Right kidney (tissue), 9 donors: ENCODE measurements at places on chromosomes 2 and 18.
A peak's percentile ranks its signal among the peaks of the same experiment; 100 is the strongest.

DNA sequence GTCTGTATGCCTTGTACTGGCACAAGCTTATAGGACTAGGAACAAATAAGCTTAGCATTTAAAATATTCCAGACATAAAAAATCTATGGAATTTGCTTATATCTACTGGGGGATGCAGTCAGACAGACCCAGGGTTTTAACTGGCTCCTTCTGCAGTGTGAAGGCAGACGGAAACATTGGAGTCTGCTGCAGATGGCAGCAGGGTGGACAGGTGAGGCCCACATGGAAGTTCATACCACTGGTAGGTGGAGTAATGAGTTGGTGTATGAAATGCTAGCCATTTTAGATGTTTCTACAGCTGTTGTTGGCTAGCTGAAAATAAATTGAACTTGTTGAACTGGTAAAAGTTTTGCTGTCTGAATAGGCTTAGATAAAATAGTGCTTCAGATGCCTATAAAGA is 17.7 kb downstream of the SPTBN1 start:
- DNase-seq: no peak

- DNase-seq: no peak
Observed at GRCh38 chr2:32522770-32523169, 105.1 kb upstream of the TTC27 start.

GRCh38 chr2:27705851-27706622 is 42.3 kb downstream of the SLC4A1AP start:
- DNase-seq: no peak

DNA sequence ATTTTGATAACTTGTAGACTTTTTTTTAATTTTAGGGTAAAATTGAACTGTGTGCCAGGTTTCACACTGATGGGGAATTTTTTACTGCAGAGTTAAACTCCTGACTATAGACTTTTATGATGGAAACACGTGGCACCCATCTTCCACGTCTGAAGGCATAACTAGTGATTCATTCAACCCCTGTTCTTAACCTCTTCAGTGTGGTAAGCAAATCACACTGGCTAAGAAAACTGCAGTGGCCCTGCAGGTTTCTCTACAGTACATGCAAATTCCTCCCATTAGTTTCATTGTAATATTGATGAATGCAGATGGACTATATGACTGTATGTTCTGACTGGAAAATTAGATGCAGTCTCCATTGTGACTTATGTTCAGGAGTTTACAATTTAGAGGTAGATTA is 47.2 kb downstream of the SMAD4 start:
- no peak for DNase-seq

- DNase-seq: no peak
Observed at GRCh38 chr2:218192902-218193430, 24.0 kb upstream of the ARPC2 start.

GRCh38 chr2:154911729-154912128 is 213.2 kb downstream of the KCNJ3 start:
- DNase-seq: no peak

DNA sequence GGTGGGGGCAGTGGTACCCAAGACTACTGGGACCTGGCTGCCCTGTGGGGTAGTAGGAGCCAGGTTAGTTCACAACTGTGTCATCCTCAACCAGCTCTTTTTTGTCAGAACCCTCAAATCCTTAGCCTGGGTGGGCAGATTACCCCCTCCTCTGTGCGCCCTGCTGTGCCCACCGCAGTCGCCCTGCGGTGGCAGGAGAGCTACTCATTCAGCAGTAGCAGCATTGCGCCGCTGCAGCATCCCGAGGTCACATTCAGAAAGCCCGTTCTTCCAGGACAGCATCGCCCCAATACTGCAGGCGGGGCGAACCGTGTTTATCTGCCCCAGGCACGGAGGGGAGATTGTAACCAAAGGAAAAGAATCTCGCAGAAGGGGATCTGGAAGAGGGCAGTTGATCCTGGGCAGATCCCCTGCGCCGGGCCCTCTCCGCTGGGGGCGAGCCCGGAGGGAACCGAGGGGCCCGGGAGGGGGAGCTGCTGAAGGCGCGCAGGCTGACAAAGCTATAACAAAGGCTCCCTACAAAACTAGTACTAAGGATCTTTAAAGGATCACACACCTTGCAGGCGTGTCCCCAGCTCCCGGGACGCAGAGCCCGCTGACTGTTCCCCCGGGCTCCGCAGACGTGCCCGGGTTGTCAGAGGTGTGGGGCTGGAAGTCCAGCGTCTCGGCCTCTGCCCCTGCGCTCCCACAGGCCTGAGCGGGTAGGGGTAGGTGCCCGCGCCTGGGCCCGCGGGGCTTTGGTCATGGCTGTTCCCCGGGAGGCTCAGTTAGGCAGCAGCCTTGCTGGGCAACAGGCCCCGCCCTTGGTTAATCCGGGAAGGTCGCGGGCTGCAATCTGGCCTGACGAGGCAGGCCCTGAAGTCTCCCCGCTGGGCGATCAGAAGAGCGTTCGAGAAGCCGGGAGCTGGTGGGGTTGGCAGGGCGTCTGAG is 13.2 kb downstream of the POU3F3 start:
- peak; percentile 69 for DNase-seq

GRCh38 chr2:146123256-146123655 is 1603.3 kb upstream of the ZEB2 start:
- no peak for DNase-seq

DNA sequence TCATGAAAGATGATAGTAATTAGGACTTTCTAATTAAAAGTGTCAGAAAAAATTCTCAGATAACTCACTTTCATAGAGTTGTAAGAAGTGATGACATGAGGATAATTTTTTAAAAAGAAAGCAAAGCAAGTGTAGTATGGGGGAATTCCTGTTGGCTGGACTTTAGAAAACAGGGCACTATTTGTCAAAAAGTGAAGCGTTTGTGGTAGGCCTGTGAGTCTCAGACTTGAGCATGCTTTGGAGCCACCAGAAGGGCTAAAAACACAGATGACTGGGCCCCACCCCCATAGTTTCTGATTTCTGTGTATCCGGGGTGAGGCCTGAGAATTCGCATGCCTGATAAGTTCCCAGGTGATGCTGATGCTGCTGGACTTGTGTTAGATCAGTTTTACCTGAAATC is 222.6 kb upstream of the LRRTM1 start:
- no peak for DNase-seq

GRCh38 chr2:95165371-95166064 is at the start of gene ZNF2:
Gene ZNF2 (plus strand): TSS chr2:95165809. CDS start chr2:95176227, 10,418 bp downstream.
- DNase-seq: peak; percentile 97

DNA sequence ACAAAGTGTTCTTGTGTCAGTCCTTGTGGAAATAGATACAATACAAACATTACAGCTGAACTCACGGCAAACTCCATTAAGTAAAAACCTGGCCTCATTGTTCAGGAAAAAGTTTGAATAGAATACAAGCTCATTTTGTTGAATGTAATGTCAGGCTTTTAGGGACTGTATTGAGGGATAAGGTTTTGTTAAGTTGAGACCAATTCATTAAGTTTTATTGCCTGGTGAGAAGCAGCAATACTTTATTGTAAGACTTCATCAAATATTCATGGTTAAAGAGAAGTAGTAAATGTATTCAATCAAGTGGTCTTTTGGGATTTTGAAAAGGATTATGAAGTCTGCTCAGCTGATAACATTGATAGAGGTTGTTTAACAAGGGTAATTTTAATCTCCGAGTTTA is 35.4 kb upstream of the METAP1D start:
- no peak for DNase-seq

GRCh38 chr2:20080839-20081415 is 29.5 kb upstream of the LAPTM4A start:
- peak; percentile 42 for DNase-seq

DNA sequence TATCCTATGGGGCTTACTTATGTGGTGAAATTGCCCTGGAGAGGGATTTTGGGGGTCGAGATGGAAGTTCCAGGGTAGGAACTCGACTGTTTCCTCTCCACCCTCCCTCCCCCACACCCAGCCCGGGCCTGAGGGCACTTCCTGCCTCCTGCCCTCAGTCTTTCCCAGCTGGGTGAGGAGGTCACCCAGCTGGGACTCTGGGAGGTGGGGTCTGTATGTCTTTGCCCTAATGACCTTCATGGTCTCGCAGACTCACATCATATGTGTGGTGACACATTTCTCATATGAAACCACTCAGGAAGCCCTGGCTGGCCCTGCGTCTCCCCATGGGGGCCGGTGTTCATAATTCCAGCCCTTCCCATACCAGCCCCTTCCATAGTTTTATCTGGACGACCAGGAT is 12.4 kb downstream of the ATOH8 start:
- DNase-seq: no peak

- no peak for DNase-seq
Observed at GRCh38 chr18:70228536-70228935, 23.0 kb upstream of the RTTN start.

GRCh38 chr2:226030369-226030768 is 630.9 kb downstream of the NYAP2 start:
- peak; percentile 19 for DNase-seq

DNA sequence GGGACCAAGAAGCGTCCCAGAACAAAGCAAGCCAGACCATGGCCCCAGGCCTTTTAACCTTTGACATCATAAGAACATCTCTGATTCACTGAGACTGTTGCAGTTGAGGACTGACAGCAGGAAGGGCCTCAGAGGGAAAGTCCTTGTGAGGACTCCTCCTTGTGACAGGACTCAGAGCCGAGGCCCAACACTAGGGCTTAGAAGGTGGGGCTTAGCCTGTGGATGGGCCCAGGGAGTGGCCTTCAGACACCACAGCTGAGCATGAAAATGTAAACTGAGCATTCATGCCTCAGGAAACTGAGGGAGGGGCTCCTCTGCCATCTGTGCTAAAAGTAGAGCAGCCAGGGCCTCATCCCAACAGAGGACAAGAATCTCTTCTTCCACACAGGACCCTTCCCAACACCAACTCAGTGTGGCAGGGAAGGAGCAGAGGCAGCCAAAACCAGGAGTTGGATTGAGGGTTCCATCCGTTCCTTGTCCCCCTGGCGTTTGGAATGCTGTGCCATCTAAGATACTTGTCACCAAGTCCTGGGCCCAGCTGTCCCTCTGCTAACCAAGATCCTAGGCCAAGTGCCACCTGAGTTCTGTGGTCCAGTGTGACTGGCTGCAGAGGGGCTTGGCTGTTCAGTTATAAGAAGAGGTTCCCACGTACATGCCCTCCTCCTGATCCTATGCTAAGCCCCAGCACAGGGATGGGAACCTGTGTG is 37.5 kb upstream of the CAB39 start:
- no peak for DNase-seq

DNA sequence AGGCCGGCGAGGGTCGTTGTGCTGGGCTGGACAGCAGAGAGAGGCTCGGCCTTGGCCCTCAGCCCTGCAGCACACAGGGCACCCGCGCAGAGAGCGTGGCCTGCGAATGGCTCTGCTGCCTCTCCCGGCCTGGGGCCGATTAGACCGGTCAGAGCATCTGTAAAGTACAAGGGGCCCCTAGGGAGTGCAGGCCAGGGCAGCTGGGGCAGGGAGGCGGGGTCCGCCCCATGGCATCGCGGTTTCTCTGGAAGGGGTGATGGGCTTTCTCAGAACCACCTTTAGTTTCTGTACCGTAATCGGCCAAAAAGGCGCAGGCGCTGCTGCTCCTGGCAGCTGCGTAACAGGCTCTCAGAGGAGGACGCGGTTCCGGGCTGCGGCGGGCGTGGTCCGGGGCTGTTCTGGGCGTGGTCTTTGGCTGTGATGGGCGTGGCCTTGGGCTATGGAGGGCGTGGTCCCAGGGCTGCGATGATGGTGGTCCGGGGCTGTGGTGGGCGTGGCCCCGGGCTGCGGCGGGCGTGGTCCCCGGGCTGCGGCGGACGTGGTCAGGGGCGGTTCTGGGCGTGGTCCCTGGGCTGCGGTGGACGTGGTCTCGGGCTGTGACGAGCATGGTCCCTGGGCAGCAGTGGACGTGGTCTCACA is 1.5 kb upstream of the GPR148 start:
- DNase-seq: peak; percentile 87

GRCh38 chr18:73365018-73365417 is 497.2 kb upstream of the NETO1 start:
- no peak for DNase-seq

DNA sequence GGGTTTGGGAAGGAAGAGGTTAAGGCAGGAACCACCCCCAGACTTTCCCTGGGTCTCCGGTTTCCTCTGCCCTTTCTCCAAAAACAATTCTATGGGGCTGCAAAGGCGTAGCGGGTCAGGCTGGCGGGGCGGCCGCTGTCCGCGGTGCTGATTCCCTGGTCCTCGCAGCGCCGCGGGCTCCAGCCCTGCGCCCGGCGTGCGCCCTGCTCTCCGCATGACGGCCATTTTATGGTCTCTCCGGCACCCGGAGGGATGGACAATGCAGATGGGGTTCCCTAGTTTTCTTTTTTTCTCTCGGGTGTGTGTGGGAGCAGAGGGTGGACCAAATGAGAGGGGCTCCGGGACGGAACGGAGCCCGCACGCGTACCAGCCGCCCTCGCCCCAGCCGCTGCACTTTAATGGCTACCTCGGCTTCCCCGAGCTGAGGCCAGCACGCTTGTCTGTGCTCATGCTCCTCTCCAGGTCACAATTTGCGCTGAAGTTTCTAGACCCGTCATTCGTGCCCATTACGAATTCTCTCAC is 1.6 kb downstream of the ST8SIA3 start:
- peak; percentile 82 for DNase-seq

DNA sequence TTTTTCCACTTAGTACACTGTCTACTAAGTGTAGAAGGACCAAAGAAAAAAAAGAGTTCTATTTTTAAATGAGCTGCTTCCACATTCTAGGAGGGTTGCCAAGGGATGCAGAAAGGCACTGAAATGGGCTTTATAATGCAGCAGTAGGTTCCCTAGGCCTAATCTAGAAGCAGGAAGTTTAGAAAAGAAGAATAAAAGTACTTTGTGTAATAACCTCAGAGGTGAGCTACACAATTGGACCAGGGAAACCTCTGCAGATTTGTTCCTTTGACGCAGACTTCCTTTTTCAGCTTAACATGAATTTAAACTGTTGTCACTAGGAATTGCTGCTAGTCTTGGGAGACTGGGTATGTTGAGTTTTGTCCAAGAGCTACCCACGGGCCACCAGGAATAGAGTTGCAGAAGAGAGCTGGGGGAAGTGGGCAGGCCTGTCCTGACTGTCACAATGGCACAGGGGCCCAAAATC is 34.6 kb upstream of the RAB1A start:
- DNase-seq: no peak

- DNase-seq: no peak
Observed at GRCh38 chr2:29033656-29034055, 40.7 kb downstream of the PCARE start.

DNA sequence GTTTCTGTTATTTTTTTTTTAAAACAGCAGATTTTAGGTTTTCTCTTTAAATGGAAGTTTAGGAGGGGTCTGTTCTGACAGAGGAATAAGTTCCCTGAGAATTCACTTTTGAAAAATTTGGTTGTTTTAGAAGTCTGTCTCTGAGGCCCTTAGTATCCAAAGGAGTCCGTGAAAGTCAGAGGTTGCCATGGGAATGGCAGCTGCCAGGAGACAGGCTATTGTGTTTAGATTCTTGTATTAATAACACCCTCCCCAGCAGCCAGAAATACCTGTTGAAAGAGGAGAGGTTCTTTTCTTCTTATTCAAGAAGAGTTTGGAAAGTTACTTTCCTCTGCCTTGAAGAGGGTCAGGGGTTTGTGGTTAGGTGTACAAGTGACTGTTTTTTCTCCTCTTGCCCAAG is 29.5 kb downstream of the TNP1 start:
- no peak for DNase-seq
